ENCODE measurements at places on chromosomes 2 and 18.

DNA sequence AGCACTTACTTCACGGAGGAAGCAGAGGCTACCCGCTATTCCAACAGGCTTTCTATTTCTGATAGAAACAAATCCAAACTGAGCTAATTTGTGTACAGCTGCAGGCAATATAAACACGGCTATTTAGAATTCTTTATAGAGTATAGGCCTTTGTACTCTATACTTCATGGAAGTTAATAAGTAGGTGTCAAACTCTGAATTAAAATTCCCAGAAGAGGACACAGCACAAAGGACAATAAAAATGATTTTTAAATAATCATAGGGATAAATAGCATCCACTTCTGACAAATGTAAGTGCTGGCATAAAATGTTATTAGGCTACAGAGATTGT lies 261.5 kb downstream of the AFF3 start:
- DNase-seq, result no peak

DNA sequence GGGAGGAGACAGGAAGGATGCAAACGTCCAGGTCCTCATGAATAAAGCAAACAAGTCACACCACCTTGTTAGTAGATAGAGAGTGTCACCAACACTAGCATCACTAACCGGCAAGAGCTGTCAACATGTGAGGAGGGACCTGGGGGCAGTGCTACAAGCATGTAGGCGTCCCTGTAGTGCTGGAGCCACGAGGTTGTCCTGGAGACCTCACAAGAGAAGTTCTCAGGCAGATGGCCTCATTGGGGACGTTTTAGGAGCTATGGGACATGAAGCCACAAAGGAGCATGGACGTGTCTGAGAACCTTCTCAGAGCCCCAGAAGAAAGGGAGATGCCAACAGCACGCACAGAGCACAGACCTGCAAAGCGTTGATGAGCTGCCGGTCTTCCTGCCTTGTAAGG lies 70.0 kb downstream of the COL6A3 start:
- DNase-seq, result no peak

GRCh38 chr2:55400332-55400731 lies 19.3 kb downstream of the CCDC88A start:
- no peak for DNase-seq

GRCh38 chr18:63887424-63887823 lies at the start of gene SERPINB2:
SERPINB2 (plus strand) TSS chr18:63887705; CDS start chr18:63891445, 3,740 bp downstream.
- DNase-seq, result no peak

DNA sequence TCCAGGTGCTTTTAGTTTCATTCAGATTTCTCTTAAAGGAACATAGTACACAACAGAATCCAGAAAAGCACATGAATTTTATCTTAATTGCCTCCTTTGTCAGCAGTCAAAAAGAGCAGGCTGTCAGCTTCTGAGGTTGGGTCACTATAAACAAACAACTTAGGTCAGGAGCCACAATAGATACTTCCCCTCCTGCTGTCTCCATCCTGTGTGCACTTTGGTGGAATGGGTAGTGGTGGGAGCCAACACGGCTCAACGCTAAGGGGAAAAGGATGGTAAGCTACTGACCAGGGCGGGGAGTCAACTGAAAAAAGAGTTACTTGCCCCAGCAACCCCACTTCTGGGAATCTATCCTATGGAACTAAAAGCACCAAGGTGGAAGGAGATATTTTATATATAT lies 121.9 kb downstream of the PAX3 start:
- DNase-seq, result no peak

DNA sequence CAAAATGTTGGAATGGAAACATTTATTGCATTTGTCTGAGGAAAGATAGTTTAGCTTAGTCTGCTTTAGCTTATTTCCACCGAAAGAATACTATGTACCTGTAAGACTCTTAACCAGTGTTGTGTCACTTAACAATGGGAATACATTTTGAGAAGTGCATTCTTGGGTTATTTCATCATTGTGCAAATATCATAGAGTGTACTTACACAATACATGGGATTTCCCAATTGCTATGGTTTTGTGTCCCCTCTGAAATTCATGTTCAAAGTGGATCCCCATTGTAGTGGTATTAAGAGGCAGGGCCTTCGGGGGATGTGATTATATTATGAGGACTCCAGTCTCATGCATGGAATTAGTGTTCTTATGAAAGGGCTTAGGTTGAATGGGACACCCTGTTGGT lies 249.4 kb upstream of the UBE2E3 start:
- DNase-seq, result no peak

Data from stimulated activated CD4-positive, alpha-beta T cell treated with anti-CD3 and anti-CD28 coated beads, Interleukin-15, amount 100 ng/mL, for 1 hour (primary cell).